GM12878 (cell line): ENCODE measurements at places on chromosomes 4 and X.

DNA sequence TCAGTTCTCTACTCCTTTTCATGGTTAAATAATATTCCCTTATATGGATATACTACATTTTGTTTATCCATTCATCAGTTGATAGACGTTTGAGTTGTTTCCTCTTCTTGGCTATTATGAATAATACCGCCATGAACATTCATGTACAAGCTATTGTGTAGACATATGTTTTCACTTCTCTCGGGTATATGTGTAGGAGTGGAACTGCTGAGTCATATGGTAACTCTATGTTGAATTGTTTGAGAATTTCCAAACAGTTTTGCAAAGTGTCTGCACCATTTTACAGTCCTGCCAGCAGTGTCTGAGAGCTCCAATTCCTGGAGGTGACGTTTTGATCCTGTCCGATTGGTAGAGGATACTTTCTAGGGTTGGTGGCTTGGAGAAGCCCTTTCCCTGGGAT is 23.6 kb downstream of the PLAC1 start:
- DNase-seq = no peak
- H3K36me3 ChIP-seq = no peaks in the 10 kb centered on the region
- no peaks in the 10 kb centered on the region for H3K4me1 ChIP-seq
- H3K4me3 ChIP-seq = no peak overlapping the region
- H3K27ac ChIP-seq = no peak overlapping the region
- H3K27me3 ChIP-seq = no peaks in the 10 kb centered on the region; the same call in 1 of the 2 replicates

GRCh38 chrX:117538178-117539089 is 578.2 kb downstream of the KLHL13 start:
- no peak for DNase-seq
- no peaks in the 10 kb centered on the region for H3K27me3 ChIP-seq
- H3K4me3 ChIP-seq = no peak overlapping the region
- no peaks in the 10 kb centered on the region for H3K36me3 ChIP-seq

GRCh38 chrX:41441934-41442823 is 5.0 kb upstream of the NYX start:
- H3K27me3 ChIP-seq = no peaks in the 10 kb centered on the region
- H3K36me3 ChIP-seq = no peaks in the 10 kb centered on the region
- peak overlapping the region; percentile 63 for H3K4me3 ChIP-seq
- DNase-seq = peak; percentile 68
- peak overlapping the region; percentile 70 for H3K27ac ChIP-seq

GRCh38 chrX:104189837-104190236 is 23.6 kb downstream of the FAM199X start:
- no peak overlapping the region for H3K27ac ChIP-seq
- no peaks in the 10 kb centered on the region for H3K27me3 ChIP-seq
- H3K4me3 ChIP-seq = no peak overlapping the region
- DNase-seq = no peak
- H3K4me1 ChIP-seq = no peaks in the 10 kb centered on the region
- no peaks in the 10 kb centered on the region for H3K36me3 ChIP-seq

- no peak overlapping the region for H3K27ac ChIP-seq
- no peaks in the 10 kb centered on the region for H3K36me3 ChIP-seq
- H3K27me3 ChIP-seq = no peaks in the 10 kb centered on the region
Observed at GRCh38 chr4:48909697-48910096, 3.1 kb upstream of the OCIAD2 start.

- no peaks in the 10 kb centered on the region for H3K27me3 ChIP-seq
- H3K27ac ChIP-seq = no peak overlapping the region
- no peaks in the 10 kb centered on the region for H3K4me1 ChIP-seq
- DNase-seq = no peak
Observed at GRCh38 chr4:144574000-144574399, 72.0 kb upstream of the HHIP start.

GRCh38 chr4:87679449-87680169 is 29.5 kb downstream of the DMP1 start:
- DNase-seq = peak; percentile 2
- H3K36me3 ChIP-seq = no peaks in the 10 kb centered on the region
- H3K27ac ChIP-seq = no peak overlapping the region
- H3K27me3 ChIP-seq = no peaks in the 10 kb centered on the region

- H3K36me3 ChIP-seq = no peaks in the 10 kb centered on the region
- H3K4me3 ChIP-seq = no peak overlapping the region
- no peak for DNase-seq
Observed at GRCh38 chr4:52664479-52664878, 5.4 kb upstream of the USP46 start.

DNA sequence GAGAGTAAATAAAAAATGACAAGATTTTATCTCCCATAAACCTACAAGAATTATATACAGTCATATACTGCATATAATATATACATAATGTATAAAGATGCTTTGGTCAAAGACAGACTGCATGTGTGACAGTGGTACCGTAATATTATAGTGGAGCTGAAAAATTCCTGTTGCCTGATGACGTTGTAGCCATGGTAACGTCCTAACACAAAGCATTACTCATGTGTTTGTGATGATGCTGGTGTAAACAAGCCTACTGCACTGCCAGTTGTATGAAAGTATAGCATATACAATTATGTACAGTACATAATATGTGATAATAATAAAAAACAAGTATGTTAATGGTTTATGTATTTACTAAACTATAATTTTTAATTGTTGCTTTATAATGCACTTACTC is 245.2 kb upstream of the CENPE start:
- no peak overlapping the region for H3K27ac ChIP-seq
- no peaks in the 10 kb centered on the region for H3K4me1 ChIP-seq
- H3K4me3 ChIP-seq = no peak overlapping the region
- no peak for DNase-seq

DNA sequence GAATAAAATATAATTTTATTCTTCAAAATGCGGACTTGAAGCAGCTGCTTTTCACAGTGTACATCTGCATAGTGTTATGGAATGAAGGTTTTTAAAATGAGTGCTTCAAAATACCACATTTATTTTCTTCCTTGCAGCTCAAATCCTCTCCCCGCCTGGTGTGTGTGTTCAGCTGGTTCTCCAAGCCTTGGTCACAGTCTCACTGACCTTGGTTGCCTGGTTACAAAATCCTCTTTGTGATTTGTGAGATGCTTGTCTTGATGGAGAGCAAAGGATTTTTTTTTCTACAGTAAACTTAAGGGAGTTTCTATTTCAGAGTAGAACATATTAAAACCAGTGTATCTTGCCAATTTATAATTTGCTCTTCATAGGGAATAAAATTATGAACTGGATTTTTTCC is 139.2 kb downstream of the PCDH18 start:
- H3K4me3 ChIP-seq = no peak overlapping the region
- H3K27ac ChIP-seq = no peak overlapping the region
- no peaks in the 10 kb centered on the region for H3K27me3 ChIP-seq

DNA sequence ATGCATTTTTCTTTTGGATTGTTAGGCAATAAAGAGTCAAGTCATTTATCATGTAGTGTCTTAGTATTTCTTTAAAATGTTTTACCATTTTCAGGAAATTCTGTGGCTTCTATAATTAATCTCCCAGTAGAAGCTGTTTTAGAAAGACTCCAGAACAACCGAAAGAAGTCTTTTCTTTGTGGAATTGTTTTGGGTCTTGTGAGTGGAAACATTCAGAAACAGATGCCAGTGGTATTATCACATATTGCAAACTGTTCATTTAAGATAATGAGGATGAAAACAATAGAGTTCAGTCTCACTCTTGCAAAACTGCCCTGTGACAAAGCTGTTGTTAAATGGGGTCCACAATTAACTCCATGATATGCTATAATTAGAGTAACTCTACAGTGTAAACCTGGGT is 211.2 kb upstream of the KIT start:
- no peak overlapping the region for H3K27ac ChIP-seq
- H3K4me3 ChIP-seq = no peak overlapping the region
- H3K27me3 ChIP-seq = no peaks in the 10 kb centered on the region; the same call in none of the 2 replicates
- no peaks in the 10 kb centered on the region for H3K36me3 ChIP-seq

GRCh38 chrX:153582896-153583295 is 16.0 kb downstream of the CCNQ start:
- H3K4me3 ChIP-seq = no peak overlapping the region
- no peaks in the 10 kb centered on the region for H3K27me3 ChIP-seq
- peak; percentile 23 for DNase-seq
- no peak overlapping the region for H3K27ac ChIP-seq

- no peak overlapping the region for H3K4me3 ChIP-seq
- no peaks in the 10 kb centered on the region for H3K36me3 ChIP-seq
- H3K4me1 ChIP-seq = no peaks in the 10 kb centered on the region
- H3K27me3 ChIP-seq = no peaks in the 10 kb centered on the region
- no peak overlapping the region for H3K27ac ChIP-seq
- DNase-seq = no peak
Observed at GRCh38 chr4:13907255-13907751, 279.8 kb upstream of the BOD1L1 start.

DNA sequence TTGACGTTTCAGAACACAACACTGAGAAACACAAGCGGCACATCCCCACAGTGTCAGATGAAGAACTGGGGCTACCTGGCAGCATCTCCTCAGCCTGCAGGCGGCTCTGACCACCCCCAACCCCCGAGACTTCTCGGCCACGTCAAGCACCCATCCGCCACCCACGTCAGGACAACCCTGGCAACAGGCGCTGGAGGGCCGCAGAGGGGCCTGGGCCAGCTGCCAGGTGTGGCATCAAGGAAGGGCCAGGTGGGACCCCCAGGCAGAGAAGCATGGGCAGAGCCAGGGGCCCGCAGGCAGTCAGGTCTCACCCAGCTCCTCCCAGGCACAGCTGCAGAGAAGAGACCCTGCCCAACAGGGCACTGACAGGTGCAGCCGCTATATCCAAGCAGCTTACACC is 22.3 kb downstream of the GAK start:
- peaks cover 43% of the 10 kb centered on the region for H3K36me3 ChIP-seq
- H3K27ac ChIP-seq = no peak overlapping the region
- H3K4me3 ChIP-seq = no peak overlapping the region
- 0 out of 2 replicates have a peak, but pooled peaks cover under 1% of the 10 kb centered on the region for H3K4me1 ChIP-seq
- DNase-seq = no peak

DNA sequence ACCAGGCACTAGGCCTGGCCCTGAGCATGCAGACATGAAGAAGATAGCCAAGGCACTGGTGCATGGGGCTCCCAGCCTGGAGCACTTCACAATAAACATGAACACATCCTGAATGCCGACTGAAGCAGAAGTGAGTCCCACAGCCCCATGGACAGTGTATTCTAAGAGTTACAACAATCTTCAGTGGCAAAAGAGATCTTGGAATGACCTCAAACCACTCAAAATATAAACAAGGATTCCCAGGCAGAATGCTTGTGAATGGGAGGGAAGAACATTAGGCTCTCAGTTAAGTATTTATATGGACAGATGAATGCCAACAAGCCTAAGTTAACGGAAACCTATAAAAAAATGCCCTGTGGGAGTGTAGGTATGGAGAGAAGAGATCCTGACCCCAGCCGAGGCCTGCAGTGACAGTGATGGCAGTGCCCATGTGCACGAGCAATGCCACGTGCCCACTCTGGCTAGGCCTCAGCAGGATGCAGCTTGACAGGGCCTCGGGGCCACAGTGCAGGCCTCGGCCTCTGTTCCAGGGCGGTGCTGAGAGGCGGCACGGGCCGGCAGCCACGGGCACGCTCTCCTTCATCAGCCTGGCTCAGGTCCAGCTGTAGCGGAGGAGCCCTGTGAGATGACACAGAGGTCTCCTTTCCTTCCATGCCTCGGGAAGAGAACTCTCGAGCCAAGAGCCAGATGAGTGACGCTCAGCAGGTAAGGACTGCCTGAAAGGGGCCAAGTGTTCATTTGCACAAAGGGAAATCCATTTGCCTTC is 49.2 kb downstream of the IRF2 start:
- no peak for DNase-seq
- peaks cover 29% of the 10 kb centered on the region for H3K4me1 ChIP-seq
- H3K36me3 ChIP-seq = peaks cover 19% of the 10 kb centered on the region
- no peaks in the 10 kb centered on the region for H3K27me3 ChIP-seq
- no peak overlapping the region for H3K27ac ChIP-seq

- H3K27me3 ChIP-seq = no peaks in the 10 kb centered on the region
- no peaks in the 10 kb centered on the region for H3K4me1 ChIP-seq
- no peak overlapping the region for H3K27ac ChIP-seq
- H3K36me3 ChIP-seq = no peaks in the 10 kb centered on the region
- no peak for DNase-seq
Observed at GRCh38 chrX:8455557-8455956, 9.1 kb upstream of the VCX3B start.

DNA sequence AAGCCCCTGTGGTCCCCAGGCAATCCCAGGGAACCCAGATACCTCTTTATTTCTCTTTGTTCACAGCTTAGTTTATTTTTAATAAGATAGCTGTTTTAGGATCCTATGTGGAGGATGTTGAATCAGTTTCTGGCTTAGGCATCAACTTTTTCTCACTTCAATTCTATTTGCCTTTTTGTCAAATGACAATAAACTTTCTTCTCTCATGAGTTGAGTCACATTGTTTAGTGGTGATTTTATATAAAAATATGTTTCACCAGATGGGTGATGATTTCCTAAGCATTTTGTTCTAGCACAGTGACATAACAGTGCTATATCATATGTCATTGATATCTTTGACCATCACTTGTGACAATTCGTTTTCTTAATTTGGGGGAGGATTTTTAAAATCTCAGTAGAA is 198.1 kb upstream of the PUDP start:
- DNase-seq = no peak
- H3K27me3 ChIP-seq = no peaks in the 10 kb centered on the region
- H3K4me3 ChIP-seq = no peak overlapping the region
- no peaks in the 10 kb centered on the region for H3K4me1 ChIP-seq

DNA sequence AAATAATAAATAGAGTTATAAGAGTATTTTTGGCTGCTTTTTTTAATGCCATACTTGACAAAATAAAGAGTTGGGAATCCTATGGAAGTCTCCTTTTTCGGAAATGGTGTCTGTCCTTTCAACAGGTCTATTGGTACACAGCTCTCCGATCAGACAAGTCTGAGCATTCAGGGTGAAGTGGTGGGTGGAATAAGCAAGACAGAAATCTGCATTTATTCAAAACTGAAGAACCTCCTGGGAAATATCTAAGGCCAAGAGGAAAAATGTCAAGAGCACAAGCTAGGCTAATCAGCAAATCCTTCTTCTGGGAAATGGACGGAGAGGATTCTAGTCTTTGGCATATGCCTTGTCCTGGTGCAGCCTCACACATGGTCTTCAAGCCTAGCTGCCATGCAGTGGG is 309.0 kb downstream of the CENPC start:
- no peaks in the 10 kb centered on the region for H3K4me1 ChIP-seq
- no peaks in the 10 kb centered on the region for H3K36me3 ChIP-seq
- H3K27ac ChIP-seq = no peak overlapping the region
- no peak overlapping the region for H3K4me3 ChIP-seq
- H3K27me3 ChIP-seq = no peaks in the 10 kb centered on the region

- H3K4me3 ChIP-seq = no peak overlapping the region
- H3K27ac ChIP-seq = no peak overlapping the region
- DNase-seq = no peak
- no peaks in the 10 kb centered on the region for H3K4me1 ChIP-seq
- H3K27me3 ChIP-seq = no peaks in the 10 kb centered on the region
Observed at GRCh38 chr4:84362896-84363655, 136.0 kb downstream of the NKX6-1 start.

- no peaks in the 10 kb centered on the region for H3K36me3 ChIP-seq
- no peak for DNase-seq
- H3K27ac ChIP-seq = no peak overlapping the region
- no peaks in the 10 kb centered on the region for H3K4me1 ChIP-seq
Observed at GRCh38 chr4:89837385-89837992, 528 bp upstream of the SNCA start.
